SJCRH30 (cell line): ENCODE measurements at places on chromosomes 3 and 15. TPM values are rescaled to one million over a fixed set of nuclear protein-coding genes. Genes with fewer than 3 reads are reported as not detected.

GRCh38 chr15:78168608-78169007, 19.4 kb downstream of the IDH3A start:
- DNase-seq = no peak
- H3K4me1 ChIP-seq = no peaks in the 10 kb centered on the region
- no peak overlapping the region for H3K4me3 ChIP-seq
- no peaks in the 10 kb centered on the region for H3K27me3 ChIP-seq
- H3K27ac ChIP-seq = no peak overlapping the region

- H3K27ac ChIP-seq = no peak overlapping the region
- no peak overlapping the region for H3K4me3 ChIP-seq
- no peak for DNase-seq
- H3K27me3 ChIP-seq = no peaks in the 10 kb centered on the region
Measured at GRCh38 chr15:33114374-33114717, 80.2 kb downstream of the FMN1 start.

DNA sequence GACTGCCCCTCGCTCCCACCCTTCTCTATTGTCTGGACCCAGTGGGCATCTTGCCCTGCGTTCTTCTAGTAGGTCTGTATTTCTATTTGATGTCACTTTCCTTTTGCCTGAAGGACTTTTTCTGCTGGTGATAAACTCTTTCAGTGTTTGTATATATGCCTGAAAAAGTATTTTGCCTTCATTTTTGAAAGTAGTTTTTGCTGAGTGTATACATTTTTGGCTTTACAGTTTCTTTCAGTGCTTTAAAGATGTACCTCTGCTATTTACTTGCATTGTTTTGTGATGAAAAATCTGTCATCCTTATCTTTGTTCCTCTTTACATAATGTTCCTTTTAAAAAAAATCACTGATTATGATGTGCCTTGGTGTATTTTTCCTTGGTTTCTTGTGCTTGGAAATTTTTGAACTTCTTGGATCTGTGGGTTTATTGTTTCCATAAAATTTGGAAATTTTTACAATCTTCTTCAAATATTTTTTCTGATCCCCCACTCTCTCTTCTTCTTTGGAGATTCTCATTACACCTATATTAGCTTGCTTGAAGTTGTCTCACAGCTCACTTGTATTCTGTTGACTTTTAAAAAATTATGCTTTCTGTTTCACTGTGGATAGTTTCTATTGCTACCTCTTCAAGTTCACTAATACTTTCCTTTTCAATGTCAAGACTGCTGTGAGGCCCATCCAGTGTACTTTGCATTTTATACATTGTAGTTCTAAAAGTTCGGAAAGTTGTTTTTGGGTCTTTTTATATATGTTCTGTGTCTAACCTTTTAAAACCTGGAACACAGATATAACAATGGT, 67.8 kb downstream of the RGMA start:
- peaks cover 94% of the 10 kb centered on the region for H3K36me3 ChIP-seq
- H3K4me1 ChIP-seq = no peaks in the 10 kb centered on the region
- no peak for DNase-seq
- no peak overlapping the region for H3K4me3 ChIP-seq

DNA sequence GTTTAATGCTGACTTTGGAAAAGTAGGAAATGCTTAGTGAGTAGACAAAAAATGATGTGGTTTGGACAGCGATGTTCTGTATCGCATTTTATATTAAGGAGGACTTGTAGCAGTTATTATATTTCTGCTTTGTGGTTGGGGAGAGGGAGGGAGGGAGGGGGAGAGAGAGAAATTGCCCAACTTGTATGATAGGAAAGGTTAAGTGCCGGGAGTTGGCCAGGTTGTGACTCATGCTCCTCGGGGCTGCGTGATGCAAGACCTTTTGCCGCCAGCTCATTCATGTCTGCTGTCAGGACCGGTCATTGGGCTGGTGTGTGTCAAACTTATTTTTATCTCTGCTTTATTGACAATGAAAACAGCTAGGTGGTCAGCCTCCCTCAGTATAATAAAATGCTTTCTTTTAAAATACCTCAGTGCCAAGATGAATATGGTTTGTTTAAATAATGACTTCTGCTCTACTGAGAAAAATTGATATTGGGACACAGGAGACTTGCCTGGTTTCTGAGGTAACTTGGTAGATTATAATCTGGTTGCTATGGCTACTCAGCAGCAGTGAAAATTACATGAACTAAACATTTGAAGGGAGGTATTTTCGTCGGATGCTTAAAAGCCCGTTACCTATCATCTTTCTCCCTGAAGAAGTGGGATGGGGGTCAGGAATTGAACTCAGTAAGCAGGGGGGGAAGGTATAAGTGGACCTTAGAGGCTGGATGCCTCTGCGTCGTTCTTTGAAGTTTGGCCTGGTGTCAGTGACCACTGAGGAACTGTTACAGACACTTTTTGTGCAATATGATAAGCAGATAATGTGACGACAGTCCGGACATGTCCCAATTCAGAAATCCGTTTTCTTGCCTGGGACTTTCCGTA, 90.7 kb downstream of the FNDC3B start:
- H3K4me1 ChIP-seq = no peaks in the 10 kb centered on the region
- no peaks in the 10 kb centered on the region for H3K27me3 ChIP-seq
- peaks cover 31% of the 10 kb centered on the region for H3K36me3 ChIP-seq
- DNase-seq = peak; percentile 43
- no peak overlapping the region for H3K4me3 ChIP-seq

DNA sequence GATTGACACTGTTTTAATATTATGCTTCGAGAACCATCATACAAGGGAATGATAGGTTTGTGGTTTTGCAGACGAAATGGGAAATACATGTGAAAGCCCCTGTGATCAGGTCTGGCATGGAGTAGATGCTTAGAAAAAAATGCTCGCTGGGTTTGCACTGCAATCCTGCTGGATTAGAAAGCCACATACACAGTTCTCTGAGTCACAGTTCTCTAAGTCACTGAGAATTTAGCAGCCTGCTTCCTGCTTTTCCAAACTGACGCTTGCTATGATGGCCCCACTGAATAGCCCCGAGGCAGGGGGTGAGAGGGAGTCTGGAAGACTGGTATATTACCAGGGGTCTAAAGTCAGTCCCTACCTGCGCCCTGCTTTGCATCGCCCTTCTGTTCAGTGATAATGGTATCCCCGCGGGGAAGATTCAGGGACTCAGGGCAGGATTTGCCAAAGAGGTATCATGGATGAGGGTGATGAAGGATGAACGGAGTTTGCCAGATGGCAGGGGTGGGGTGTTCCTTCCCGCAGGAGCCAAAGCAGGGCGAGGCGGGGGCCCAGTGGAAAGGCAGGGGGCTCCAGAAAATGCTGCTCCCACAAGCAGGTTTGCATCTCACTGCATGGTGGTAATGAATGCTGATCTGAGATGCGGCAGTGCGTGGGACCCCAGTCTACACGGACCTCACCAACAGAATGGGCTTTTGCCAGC, 82.3 kb downstream of the IQSEC1 start:
- no peak overlapping the region for H3K4me3 ChIP-seq
- no peak overlapping the region for H3K27ac ChIP-seq
- no peaks in the 10 kb centered on the region; the same call in 1 of the 2 replicates for H3K27me3 ChIP-seq
- peaks cover 30% of the 10 kb centered on the region for H3K4me1 ChIP-seq

- no peak overlapping the region for H3K4me3 ChIP-seq
- H3K36me3 ChIP-seq = peaks cover 3% of the 10 kb centered on the region; the same call in 1 of the 2 replicates
- peak overlapping the region; percentile 68 for H3K27ac ChIP-seq
Measured at GRCh38 chr3:119311081-119311925, 17.1 kb downstream of the ARHGAP31 start.

- H3K27ac ChIP-seq = no peak overlapping the region
- H3K4me1 ChIP-seq = no peaks in the 10 kb centered on the region
- H3K4me3 ChIP-seq = no peak overlapping the region
- no peaks in the 10 kb centered on the region for H3K27me3 ChIP-seq
Measured at GRCh38 chr3:72058493-72059081, 273.6 kb upstream of the PROK2 start.

- no peak for DNase-seq
- H3K4me1 ChIP-seq = no peaks in the 10 kb centered on the region
- H3K36me3 ChIP-seq = no peaks in the 10 kb centered on the region
- no peak overlapping the region for H3K4me3 ChIP-seq
- no peaks in the 10 kb centered on the region for H3K27me3 ChIP-seq
Measured at GRCh38 chr3:118412503-118412902, 622.1 kb downstream of the IGSF11 start.

- no peak for DNase-seq
- no peak overlapping the region for H3K27ac ChIP-seq
- H3K27me3 ChIP-seq = no peaks in the 10 kb centered on the region
- H3K4me3 ChIP-seq = no peak overlapping the region
- H3K36me3 ChIP-seq = 0 out of 2 replicates have a peak, but pooled peaks cover 7% of the 10 kb centered on the region
Measured at GRCh38 chr3:183818706-183819624, 6.4 kb downstream of the MAP6D1 start.

DNA sequence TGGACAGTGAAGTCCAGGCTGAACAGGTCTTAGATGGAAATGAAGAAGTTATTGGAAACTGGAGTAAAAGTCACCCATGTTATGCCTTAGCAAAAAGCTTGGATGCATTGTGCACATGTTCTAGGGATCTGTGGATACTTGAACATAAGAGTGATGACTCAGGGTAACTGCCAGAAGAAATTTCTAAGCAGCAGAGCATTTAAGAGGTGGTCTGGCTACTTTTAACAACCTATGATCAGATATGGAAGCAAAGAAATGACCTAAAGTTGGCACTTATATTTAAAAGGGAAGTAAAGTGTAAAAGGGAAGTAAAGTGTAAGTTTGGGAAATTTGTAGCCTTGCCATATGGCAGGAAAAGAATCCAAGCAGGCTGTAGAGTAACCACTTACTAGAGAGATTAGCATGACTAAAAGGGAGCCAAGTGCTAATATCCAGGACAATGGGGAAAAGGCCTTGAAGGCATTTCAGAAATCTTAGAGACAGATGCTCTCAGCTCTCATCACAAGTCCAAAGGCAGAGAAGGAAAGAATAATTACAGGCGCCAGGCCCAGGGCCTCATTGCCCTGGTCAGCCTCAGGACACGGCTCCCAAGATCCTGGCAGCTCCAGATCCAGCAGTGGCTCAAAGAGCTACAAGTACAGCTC, 73.9 kb upstream of the KCNH8 start:
- no peak overlapping the region for H3K4me3 ChIP-seq
- H3K27ac ChIP-seq = no peak overlapping the region
- no peak for DNase-seq

GRCh38 chr3:42273361-42273760, 7.4 kb upstream of the CCK start:
- no peak for DNase-seq
- no peak overlapping the region for H3K4me3 ChIP-seq
- H3K36me3 ChIP-seq = no peaks in the 10 kb centered on the region
- H3K4me1 ChIP-seq = no peaks in the 10 kb centered on the region
- no peak overlapping the region for H3K27ac ChIP-seq

GRCh38 chr3:194900854-194901522, 215.3 kb downstream of the FAM43A start:
- no peaks in the 10 kb centered on the region for H3K27me3 ChIP-seq
- no peaks in the 10 kb centered on the region for H3K36me3 ChIP-seq
- H3K4me1 ChIP-seq = no peaks in the 10 kb centered on the region
- no peak for DNase-seq
- no peak overlapping the region for H3K27ac ChIP-seq
- H3K4me3 ChIP-seq = no peak overlapping the region

GRCh38 chr3:11199902-11200845, 45.9 kb downstream of the HRH1 start:
- no peak overlapping the region for H3K4me3 ChIP-seq
- no peaks in the 10 kb centered on the region for H3K36me3 ChIP-seq
- no peak for DNase-seq
- no peaks in the 10 kb centered on the region; the same call in 1 of the 2 replicates for H3K27me3 ChIP-seq
- H3K4me1 ChIP-seq = peaks cover 7% of the 10 kb centered on the region; the same call in 1 of the 2 replicates
- H3K27ac ChIP-seq = no peak overlapping the region

DNA sequence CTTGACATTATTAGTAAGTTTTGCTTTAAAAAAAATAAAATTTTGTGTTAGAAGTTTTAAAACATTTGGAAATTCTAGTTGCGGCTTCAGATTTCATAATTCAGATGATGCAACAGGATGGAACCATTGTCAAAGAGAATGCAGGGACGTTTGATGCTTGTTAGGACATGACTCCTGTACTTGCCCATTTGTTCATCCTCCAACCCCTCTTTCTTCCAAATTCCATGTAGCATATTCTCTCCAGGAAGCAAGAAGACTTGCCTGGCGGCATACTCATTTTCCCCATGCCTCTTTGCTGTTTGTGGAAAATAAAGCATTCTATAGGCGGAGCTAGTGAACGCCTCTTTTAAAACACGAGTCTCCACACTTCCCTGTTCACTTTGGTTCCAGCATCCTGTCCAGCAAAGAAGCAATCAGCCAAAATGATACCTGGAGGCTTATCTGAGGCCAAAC, at the start of gene CSTA:
TSS of gene CSTA (plus strand) at position 378 of the 453 bp plus-strand sequence. CDS start at position 423, 45 bp downstream.
- no peaks in the 10 kb centered on the region for H3K36me3 ChIP-seq
- no peak for DNase-seq
- no peaks in the 10 kb centered on the region for H3K27me3 ChIP-seq

DNA sequence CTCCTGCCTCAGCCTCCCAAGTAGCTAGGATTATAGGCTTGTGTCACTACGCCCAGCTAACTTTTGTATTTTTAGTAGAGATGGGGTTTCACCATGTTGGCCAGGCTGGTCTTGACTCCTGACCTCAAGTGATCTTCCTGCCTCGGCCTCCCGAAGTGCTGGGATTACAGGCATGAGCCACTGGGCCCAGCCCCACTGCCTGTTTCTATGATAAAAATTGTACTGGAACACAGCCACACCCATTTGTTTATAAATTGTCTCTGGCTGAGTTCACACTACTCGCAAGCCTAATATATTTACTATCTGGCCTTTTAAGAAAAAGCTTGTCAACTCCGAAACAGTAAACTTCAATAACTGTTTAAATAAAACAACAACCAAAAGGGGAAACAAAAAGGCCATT, 309.4 kb upstream of the WNT5A start:
- H3K4me3 ChIP-seq = no peak overlapping the region
- no peak overlapping the region for H3K27ac ChIP-seq
- no peaks in the 10 kb centered on the region for H3K27me3 ChIP-seq
- H3K36me3 ChIP-seq = no peaks in the 10 kb centered on the region

GRCh38 chr3:193842029-193842798, 249.2 kb downstream of the OPA1 start:
- H3K27ac ChIP-seq = no peak overlapping the region
- H3K36me3 ChIP-seq = no peaks in the 10 kb centered on the region
- DNase-seq = no peak
- H3K27me3 ChIP-seq = no peaks in the 10 kb centered on the region
- H3K4me3 ChIP-seq = no peak overlapping the region

DNA sequence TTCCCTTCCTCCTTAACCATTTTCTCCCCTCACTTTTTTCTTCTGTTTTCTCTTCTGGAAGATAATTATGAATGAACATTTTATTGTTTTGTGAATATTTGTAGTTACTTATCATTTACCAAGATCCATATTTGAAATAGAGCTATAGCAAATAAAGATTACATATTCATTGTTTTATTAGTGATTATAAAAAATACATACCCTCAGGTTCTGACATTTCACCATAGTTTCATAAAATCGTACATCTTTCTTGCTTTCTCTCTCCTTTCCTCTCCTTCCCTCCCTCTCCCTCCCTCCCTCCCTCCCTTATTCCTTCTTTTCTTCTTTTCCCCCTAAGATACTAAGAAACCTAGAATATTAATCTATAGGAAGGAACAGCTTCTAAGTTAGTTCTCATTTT, 410.9 kb upstream of the GOLIM4 start:
- H3K4me1 ChIP-seq = no peaks in the 10 kb centered on the region
- no peak overlapping the region for H3K27ac ChIP-seq
- no peaks in the 10 kb centered on the region for H3K36me3 ChIP-seq
- no peaks in the 10 kb centered on the region for H3K27me3 ChIP-seq
- DNase-seq = no peak

The LMOD3 gene
- total RNA-seq = 0.66 and 1.0 TPM in 2 replicates

The ACOX2 gene
- total RNA-seq = 0.15 and 0.26 TPM in 2 replicates

The MORC1 gene
- not detected in 2 replicates for total RNA-seq

The CFAP44 gene
- 3.1 and 5.0 TPM in 2 replicates for total RNA-seq

The RHCG gene
- not detected in 2 replicates for total RNA-seq

The TUSC7 gene
- total RNA-seq = not detected in 2 replicates

The SCG5 gene
- 0.36 and 0.41 TPM in 2 replicates for total RNA-seq
